Naive thymus-derived CD8-positive, alpha-beta T cell (primary cell): ENCODE measurements at places on chromosomes 3 and 15. TPM values are rescaled to one million over a fixed set of nuclear protein-coding genes. Genes with fewer than 3 reads are reported as not detected.

DNA sequence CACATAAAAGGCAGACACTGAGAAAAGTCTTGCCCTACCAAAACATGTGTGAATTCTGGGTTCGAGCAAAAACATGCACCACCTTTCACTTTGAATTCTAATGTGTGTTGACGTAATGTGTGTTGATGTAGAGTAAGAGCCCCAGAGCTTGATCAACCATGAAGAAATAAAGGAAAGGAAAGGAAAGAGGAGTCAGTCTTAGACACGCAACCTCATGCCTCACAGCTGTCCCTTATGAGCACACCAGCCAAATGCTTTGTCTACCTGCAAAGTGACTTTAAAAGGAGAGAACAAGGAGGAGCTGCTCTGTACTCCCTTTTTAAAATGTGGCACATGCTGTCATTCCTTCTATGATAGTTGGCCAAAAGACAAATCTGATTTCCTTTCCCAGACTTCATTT is 80.8 kb downstream of the RFTN1 start:
- DNase-seq: no peak
- H3K27ac ChIP-seq: no peak overlapping the region
- H3K27me3 ChIP-seq: no peaks in the 10 kb centered on the region
- H3K4me1 ChIP-seq: peaks cover 30% of the 10 kb centered on the region

The FANCD2OS gene
- not detected for total RNA-seq

GRCh38 chr3:46193436-46193835 is 14.7 kb downstream of the CCR1 start:
- H3K27ac ChIP-seq: no peak overlapping the region
- H3K36me3 ChIP-seq: peaks cover 36% of the 10 kb centered on the region
- DNase-seq: no peak
- H3K4me3 ChIP-seq: no peak overlapping the region

The MAGI1 gene
- not detected for total RNA-seq

DNA sequence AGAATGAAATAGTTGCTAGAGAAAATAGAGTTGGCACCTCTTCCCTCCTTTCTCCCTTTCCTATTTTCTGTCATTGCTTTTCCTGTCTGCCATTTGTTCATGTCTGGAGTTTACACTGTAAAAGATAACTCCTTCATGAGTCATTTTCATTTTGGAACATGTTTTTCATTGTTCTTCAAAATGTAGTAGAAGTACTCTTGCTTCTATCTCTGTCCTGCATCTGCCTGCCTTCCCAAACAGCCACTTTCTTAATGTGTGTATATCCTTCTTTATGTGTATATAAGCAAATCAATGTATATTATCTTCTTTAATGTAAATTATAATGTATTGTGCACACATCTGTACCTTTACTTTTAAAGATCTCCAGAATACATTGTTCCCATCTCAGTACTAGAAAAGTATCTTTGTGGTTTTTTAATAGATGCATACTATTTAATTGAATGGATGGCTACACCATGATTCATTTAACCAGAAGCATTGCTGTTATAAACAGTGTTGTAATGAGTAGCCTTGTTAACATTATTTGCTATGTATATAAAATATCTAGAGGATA is 41.1 kb downstream of the TSC22D2 start:
- peaks cover 34% of the 10 kb centered on the region for H3K4me1 ChIP-seq
- no peak for DNase-seq
- peaks cover 6% of the 10 kb centered on the region for H3K36me3 ChIP-seq
- H3K27ac ChIP-seq: no peak overlapping the region
- H3K27me3 ChIP-seq: no peaks in the 10 kb centered on the region

The CFAP92 gene
- 1.7 TPM for total RNA-seq

- peaks cover 1% of the 10 kb centered on the region for H3K27me3 ChIP-seq
- H3K4me1 ChIP-seq: no peaks in the 10 kb centered on the region
- H3K36me3 ChIP-seq: no peaks in the 10 kb centered on the region
- no peak overlapping the region for H3K4me3 ChIP-seq
- DNase-seq: no peak
Measured at GRCh38 chr3:154775821-154776548, 304.1 kb upstream of the MME start.

GRCh38 chr15:99566157-99566897 is 543 bp downstream of the MEF2A start:
- H3K4me1 ChIP-seq: peaks cover 56% of the 10 kb centered on the region
- H3K36me3 ChIP-seq: no peaks in the 10 kb centered on the region
- H3K4me3 ChIP-seq: peak overlapping the region; percentile 99
- no peak for DNase-seq
- H3K27me3 ChIP-seq: no peaks in the 10 kb centered on the region
- peak overlapping the region; percentile 96 for H3K27ac ChIP-seq

The STRC gene
- 5.4 TPM for total RNA-seq

GRCh38 chr3:185715091-185715490 is 109.8 kb downstream of the IGF2BP2 start:
- no peak overlapping the region for H3K27ac ChIP-seq
- H3K4me1 ChIP-seq: peaks cover 2% of the 10 kb centered on the region
- H3K36me3 ChIP-seq: no peaks in the 10 kb centered on the region
- no peaks in the 10 kb centered on the region for H3K27me3 ChIP-seq

- peaks cover 6% of the 10 kb centered on the region for H3K27me3 ChIP-seq
- H3K4me3 ChIP-seq: peak overlapping the region; percentile 92
- H3K36me3 ChIP-seq: peaks cover 20% of the 10 kb centered on the region
- H3K4me1 ChIP-seq: peaks cover 22% of the 10 kb centered on the region
- H3K27ac ChIP-seq: peak overlapping the region; percentile 80
Measured at GRCh38 chr15:43134157-43134635, 810 bp downstream of the TMEM62 start.

The TUSC7 gene
- total RNA-seq: not detected

GRCh38 chr15:65476903-65477302 is 40.6 kb downstream of the DPP8 start:
- H3K4me3 ChIP-seq: no peak overlapping the region
- H3K27me3 ChIP-seq: no peaks in the 10 kb centered on the region
- no peak overlapping the region for H3K27ac ChIP-seq
- peaks cover 8% of the 10 kb centered on the region for H3K36me3 ChIP-seq
- no peak for DNase-seq
- H3K4me1 ChIP-seq: peaks cover 12% of the 10 kb centered on the region

GRCh38 chr3:197907196-197907595 is 42.8 kb upstream of the RPL35A start:
- no peaks in the 10 kb centered on the region for H3K27me3 ChIP-seq
- no peak overlapping the region for H3K27ac ChIP-seq
- peaks cover 4% of the 10 kb centered on the region for H3K4me1 ChIP-seq
- peaks cover 3% of the 10 kb centered on the region for H3K36me3 ChIP-seq
- H3K4me3 ChIP-seq: no peak overlapping the region
- DNase-seq: no peak

DNA sequence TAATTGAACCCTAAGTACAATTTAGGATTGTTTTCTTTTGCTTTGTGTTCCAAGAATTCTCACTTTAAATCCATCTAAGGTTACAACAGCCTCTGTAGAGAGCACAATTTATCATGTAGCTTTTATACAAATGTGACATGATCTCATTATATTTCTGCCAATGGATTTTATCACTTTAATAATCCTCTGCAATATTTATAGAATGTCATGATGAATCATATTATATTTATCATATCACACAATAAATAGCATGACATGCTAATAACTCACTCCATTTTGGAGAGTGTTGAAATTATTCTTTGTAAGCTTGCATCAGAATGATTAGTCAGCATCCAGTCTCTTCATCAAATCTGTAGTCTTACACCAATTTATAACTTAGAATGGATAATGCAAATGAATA is 280.6 kb upstream of the ZNF717 start:
- H3K27ac ChIP-seq: no peak overlapping the region
- no peak for DNase-seq
- no peaks in the 10 kb centered on the region for H3K4me1 ChIP-seq
- H3K4me3 ChIP-seq: no peak overlapping the region

The APOD gene
- not detected for total RNA-seq

The APBA2 gene
- total RNA-seq: 206 TPM

- no peak overlapping the region for H3K27ac ChIP-seq
- H3K4me1 ChIP-seq: no peaks in the 10 kb centered on the region
- H3K4me3 ChIP-seq: no peak overlapping the region
- no peaks in the 10 kb centered on the region for H3K36me3 ChIP-seq
- no peaks in the 10 kb centered on the region for H3K27me3 ChIP-seq
Measured at GRCh38 chr3:172977696-172978095, 163.3 kb downstream of the SPATA16 start.

GRCh38 chr3:57160765-57161538 is 4.2 kb downstream of the IL17RD start:
- peaks cover 48% of the 10 kb centered on the region for H3K27me3 ChIP-seq
- no peaks in the 10 kb centered on the region for H3K36me3 ChIP-seq
- H3K4me3 ChIP-seq: no peak overlapping the region
- no peak overlapping the region for H3K27ac ChIP-seq
- peaks cover 21% of the 10 kb centered on the region for H3K4me1 ChIP-seq

GRCh38 chr3:17063596-17063995 is 178.8 kb downstream of the PLCL2 start:
- no peak overlapping the region for H3K4me3 ChIP-seq
- H3K4me1 ChIP-seq: peaks cover 41% of the 10 kb centered on the region
- H3K36me3 ChIP-seq: peaks cover 59% of the 10 kb centered on the region
- peak overlapping the region; percentile 86 for H3K27ac ChIP-seq
- H3K27me3 ChIP-seq: no peaks in the 10 kb centered on the region
- no peak for DNase-seq

- H3K4me3 ChIP-seq: no peak overlapping the region
- H3K36me3 ChIP-seq: no peaks in the 10 kb centered on the region
- H3K4me1 ChIP-seq: peaks cover 17% of the 10 kb centered on the region
- no peaks in the 10 kb centered on the region for H3K27me3 ChIP-seq
Measured at GRCh38 chr3:31810991-31811433, 170.1 kb downstream of the OSBPL10 start.
